ENCODE measurements at places on chromosomes 5 and 9.

DNA sequence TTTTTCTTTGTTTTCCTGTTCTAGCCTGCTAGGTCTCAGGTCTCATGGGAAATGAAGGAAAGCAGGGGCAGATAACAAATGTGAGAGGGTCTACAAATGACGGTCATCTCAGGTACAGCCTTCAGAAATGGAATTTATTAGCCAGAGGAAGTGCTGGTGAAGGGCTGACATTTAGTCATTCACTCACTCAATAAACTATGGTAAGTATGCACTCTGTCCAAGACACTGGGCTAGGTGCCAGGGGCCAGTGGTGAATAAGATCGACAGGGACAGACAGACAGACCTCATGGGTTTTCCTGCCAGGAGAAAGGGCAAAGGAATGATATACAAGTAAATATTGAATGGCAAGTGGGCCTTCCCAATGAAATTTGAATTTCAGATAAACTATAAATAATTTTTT lies 6.3 kb downstream of the PDE6A start:
- DNase-seq: peak; percentile 98

GRCh38 chr5:61811052-61811451 lies 479.0 kb downstream of the ZSWIM6 start:
- peak; percentile 30 for DNase-seq

GRCh38 chr9:111961575-111961974 lies 65.0 kb downstream of the UGCG start:
- DNase-seq: peak; percentile 75

DNA sequence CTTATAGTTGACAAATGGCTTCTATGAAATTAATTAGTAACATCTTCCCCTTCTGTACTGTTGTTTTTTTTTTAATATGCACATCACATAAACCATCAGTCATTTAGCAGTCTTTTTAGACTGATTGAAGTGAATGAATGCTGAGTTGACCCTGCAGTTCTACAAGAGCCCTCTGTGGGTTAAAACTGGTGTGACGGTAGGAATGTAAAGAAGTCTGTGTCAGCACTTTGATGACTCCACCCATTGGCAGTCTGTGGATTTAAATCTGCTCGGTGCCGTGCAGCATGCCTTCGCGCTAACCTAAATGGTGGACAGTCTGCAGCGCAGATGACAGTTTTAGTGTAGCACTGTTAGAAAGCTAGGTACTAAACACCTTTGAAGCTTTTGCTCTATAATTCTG lies 3.1 kb downstream of the GTF3C4 start:
- DNase-seq: peak; percentile 28

DNA sequence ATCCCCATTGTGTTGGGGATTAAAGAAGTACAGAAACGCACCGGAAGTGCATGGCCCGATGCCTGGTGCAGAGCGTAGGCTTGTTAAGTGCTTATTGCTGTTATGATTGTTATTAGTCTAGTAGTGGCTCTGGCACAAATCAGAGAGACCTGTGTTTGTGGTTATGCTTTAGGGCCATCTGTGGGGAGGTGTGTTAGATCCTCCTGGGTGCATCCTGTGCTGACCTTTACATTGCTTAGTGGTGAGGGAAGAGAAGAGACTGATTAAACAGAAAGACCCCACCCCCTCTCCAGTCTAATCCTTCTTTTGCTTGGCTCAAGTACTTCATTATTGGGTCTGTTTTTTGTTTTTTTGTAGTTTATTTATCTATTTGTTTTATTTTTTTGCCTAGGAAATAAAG lies 112.7 kb upstream of the SPRY4 start:
- no peak for DNase-seq

- no peak for DNase-seq
These were observed 3.3 kb upstream of the SLC6A19 start for GRCh38 chr5:1197876-1198666.

- no peak for DNase-seq
These were observed 41.0 kb downstream of the PSD2 start for GRCh38 chr5:139836469-139837208.

GRCh38 chr5:11946317-11946716 lies 42.1 kb upstream of the CTNND2 start:
- DNase-seq: no peak

DNA sequence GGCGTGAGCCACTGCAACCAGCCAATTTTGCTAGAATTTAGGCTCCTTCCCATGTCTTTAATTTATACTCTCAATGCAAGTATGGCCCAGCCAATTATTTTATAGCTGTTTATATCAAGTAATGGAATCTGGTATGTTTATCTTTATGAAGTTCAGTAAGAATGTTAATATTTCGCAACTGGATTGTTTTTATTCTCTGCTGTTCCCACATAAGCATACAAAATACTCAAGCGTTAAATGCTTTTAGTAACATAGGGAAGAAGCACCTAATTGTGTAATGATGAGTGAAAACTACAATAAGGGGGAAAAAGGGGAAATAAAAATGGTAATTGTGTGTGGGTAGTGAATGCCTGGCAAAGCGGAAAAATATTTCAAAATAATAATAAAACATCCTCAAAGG lies 21.3 kb downstream of the PWWP2A start:
- DNase-seq: no peak

DNA sequence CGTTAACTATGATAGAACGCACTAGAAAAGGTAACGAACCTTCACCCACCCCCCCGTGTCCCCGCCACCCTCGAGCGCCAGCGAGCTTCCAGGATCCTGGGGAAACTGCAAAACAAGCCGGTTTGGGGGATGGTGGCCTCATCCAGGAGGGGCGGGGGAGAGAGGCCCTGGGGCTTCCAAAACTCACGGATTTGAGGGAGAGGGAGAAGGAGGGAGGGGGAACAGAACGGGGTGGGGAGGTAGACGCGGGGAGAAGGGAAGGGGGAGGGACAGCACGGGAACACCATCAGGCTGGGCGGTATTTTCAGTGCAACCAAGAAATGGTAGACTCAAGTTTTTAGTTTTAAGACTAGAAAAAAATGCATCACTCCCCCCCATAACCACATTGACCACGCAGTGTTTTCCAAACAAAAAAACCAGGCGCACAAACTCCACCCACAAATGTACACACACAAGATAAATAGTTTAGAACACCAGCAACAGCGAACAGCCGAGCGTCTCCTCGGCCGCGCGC lies 1.4 kb downstream of the NRARP start:
- no peak for DNase-seq

DNA sequence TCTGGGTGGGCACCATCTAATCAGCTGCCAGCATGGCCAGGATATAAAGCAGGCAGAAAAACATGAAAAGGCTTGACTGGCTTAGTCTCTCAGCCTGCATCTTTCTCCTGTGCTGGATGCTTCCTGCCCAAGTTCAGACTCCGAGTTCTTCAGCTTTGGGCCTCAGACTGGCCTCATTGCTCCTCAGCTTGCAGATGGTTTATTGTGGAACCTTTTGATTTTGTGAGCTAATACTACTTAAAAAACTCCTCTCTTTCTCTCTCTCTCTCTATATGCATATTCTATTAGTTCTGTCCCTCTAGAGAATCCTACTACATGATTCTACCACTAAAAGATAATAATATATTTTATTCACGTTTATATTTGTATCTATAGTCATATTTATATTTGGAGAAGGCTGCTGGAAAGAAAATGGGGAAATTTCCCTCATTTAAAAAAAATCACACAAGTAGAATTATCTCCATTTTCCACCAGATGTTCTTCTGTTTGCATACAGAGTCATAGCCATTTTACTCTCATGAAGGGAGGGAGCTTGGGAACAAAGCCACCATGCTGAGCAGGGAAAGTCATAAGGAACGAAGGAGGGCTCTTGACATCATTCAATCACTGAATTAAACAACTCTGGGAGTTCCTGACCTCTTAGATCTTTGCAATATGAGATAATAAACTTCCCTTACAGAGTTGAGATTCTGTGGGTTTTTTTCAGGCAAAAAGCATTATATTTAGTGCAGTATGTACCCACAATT lies 1137.4 kb upstream of the CDH18 start:
- DNase-seq: no peak

DNA sequence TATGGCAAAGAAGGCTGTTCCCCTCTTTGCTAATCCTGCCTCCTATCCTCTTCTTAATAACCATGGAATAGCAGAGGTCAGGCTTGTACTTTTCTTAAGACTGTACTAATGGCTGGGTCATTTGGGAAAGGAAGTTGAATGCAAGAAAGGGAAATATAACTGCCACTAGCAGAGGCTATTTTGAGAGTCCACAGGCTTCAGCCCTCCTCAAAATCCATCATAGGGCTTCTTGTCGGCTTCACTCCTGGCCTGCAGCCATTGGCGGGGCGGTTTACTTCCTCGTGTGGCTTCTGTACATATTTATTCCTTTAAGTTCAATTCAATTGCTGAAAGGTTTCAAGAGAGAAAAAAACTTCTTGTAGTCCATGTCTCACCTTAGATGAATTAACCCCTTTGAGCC lies 2.8 kb upstream of the PARP8 start:
- DNase-seq: no peak

GRCh38 chr5:172388246-172388733 lies 66.0 kb downstream of the SH3PXD2B start:
- DNase-seq: no peak
